Tibial nerve (tissue), 4 donors: ENCODE measurements at places on chromosomes 5 and 9. TPM values are rescaled to one million over a fixed set of nuclear protein-coding genes. Genes with fewer than 3 reads are reported as not detected.

The DBH gene
- 0.22 TPM for total RNA-seq

The SPATA31D4 gene
- not detected for total RNA-seq

DNA sequence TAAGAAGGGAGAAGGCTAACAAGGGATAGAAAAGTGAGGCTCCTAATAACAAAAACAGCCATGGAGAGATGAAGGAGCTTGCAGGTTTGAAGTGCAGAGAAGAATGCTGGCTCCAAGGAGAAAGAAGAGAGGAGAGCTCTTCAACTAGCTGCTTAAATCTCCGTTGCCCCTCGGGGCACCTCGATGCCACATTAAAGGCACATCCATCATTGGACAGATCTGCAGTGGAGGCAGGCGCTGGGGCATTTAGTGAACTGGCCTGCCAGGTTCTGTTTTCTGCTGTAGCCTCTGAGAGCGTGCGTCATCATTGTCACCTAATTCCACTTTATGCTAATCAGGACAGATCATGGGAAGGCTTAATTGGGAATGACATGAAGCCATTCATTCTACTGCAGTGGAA lies 1426.2 kb upstream of the WWC1 start:
- no peak for DNase-seq

- no peak for DNase-seq
These were observed 97.0 kb upstream of the TARS1 start for GRCh38 chr5:33343676-33344327.

The CATSPER3 gene
- 0.90 TPM for total RNA-seq

DNA sequence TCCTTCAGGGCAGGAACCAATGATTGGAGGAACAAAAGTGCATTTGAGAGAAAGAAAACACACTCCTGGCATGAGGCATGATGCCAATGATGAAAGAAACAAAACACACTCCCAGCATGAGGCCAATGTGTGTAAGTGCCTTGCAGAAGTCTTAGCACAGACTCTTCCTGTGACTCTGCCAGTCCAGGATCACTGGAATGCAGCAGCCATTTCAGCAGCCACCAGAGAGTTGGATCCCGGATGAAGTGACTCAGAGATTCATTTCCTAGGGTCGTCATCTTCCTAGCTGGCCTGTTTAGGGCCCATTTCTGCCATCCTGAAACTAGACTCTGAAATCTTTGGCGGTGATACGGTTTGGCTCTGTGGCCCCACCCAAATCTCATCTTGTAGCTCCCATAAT lies 212.5 kb downstream of the CFAP90 start:
- DNase-seq: no peak

GRCh38 chr5:26282190-26282589 lies 756.2 kb downstream of the CDH9 start:
- DNase-seq: no peak

DNA sequence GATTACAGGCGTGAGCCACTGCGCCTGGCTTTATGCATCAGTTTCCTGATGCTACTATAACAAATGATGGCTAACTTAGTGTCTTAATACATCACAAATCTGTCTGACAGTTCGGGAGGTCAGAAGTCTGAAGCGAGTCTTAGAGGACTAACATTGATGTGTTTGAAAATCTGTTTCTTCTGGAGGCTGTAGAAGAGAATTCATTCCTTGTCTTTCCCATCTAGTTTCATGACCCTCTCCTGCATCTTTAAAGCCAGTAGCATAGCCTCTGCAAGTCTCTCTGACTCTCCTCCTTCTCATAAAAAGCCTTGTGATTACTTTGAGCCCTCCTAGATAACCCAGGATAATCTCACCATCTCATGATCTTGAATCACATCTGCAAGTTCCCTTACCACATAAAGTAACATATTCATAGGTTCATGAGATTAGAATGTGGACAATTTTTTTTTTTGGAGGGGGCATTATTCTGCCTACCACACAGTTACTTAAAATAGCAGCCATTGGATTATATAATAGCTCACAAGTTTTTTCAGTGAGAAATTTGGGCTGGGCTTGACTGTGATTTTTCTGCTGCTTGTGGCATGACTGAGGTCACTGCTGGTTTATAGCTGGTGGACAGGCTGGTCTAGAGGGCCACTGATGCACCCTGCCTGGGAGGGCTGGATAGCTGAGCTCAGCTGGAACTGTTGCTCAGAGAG lies 134.8 kb downstream of the FBXL7 start:
- DNase-seq: no peak

- no peak for DNase-seq
These were observed 65.5 kb upstream of the SMIM32 start for GRCh38 chr5:136258463-136258862.

DNA sequence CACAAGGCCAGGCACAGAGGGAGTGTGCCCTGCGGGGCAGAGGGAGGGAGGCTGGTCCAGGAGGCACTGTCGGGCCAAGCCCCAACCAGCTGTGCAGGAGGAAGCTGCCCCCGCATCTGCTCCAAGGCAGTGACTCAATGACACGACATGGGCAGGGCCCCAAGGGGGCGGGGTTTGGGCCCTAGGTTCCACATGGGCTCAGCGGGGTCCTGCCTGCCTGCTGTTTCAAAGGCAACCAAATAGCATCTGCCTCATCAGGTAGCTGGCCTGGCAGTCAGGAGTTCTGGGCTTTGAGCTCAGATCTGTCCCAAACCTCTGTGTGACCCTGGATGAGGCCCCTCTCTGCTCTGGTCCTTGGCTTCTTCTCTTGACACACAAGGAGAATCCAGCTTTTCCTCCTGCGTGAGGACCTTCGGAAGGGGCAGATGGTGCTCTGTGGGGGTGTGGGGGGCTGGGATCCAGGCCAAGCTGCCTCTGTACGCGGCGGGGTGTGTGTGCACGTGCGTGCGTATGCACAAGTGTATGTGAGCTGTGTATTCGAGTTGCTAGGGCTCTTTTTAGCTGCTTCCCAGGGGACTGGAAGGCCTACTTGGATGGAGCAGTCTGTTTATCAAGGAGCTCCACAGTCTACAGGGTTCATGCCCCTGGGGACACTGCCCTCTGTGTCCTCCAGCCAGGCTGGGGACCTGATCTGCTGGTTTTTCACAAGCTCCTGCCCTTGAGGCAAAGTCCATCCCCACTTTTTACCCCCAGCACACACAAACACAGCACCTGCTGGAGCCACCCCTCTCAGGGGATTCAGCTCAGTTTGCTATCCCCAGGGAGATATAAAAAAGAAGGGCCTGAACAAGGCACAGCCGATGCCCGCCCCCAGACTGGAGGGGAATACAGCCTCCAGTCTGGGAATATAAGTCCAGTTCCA lies 138.9 kb downstream of the RGS3 start:
- peak; percentile 47 for DNase-seq

DNA sequence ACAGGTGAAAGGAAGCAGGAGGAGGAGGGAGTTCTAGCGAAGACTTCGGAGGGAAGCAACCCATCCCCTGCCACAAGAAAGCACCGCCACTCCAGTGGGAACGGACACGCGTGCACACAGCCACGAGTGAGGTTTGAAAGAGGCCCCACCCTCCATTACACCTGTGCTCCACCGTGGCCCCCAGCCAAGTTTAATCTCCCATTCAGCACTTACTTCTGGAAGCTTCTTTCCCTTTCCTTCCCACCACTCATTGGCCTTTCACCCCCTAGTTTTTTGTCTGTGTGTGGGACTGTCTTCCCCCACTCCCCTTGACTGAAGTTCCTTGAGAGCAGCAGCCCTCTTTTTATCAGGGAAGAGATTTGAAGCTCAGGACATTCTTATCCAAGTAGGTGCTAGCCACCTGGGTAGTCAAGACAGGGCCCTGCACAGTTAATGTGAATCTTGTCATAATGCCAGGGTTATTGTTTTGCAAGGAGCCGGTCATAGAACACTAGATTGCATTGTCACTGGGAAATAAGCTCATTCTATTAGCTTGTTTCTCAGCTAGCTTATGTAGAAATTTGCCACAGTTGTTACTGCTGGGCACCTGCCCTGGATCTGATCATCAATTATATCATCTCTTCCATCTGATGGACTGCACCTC lies 256.0 kb downstream of the DOCK8 start:
- DNase-seq: no peak

- peak; percentile 82 for DNase-seq
These were observed 13.0 kb downstream of the CXXC5 start for GRCh38 chr5:139660923-139661814.

GRCh38 chr9:113154471-113154870 lies 3.7 kb downstream of the SLC31A2 start:
- no peak for DNase-seq

The SPINK13 gene
- total RNA-seq: 1.0 TPM

DNA sequence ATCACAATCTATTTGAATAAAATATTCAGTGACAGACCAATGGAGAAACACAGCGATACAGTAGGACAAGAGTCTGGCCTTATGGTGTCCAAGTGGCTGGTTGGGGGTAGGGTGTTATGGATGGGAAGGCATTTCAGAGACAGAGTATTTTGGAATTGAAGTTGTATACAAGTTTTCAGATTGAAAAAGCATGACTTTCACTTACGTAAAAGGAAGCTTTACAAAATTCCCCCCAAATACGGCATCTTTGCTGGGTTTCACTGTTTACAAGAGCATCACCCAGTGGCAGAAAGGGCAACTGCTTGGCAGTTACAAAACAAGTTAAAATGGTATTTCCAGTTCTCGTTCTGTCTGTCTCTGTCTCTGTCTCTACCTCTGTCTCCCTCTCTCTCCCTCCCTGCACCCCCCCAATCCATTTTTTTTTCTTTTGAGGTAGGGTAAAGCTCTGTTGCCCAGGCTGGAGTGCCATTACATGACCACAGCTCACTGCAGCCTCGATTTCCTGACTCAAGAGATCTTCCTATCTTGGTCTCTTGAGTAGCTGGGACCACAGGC lies 86.2 kb downstream of the PTPN3 start:
- peak; percentile 10 for DNase-seq

DNA sequence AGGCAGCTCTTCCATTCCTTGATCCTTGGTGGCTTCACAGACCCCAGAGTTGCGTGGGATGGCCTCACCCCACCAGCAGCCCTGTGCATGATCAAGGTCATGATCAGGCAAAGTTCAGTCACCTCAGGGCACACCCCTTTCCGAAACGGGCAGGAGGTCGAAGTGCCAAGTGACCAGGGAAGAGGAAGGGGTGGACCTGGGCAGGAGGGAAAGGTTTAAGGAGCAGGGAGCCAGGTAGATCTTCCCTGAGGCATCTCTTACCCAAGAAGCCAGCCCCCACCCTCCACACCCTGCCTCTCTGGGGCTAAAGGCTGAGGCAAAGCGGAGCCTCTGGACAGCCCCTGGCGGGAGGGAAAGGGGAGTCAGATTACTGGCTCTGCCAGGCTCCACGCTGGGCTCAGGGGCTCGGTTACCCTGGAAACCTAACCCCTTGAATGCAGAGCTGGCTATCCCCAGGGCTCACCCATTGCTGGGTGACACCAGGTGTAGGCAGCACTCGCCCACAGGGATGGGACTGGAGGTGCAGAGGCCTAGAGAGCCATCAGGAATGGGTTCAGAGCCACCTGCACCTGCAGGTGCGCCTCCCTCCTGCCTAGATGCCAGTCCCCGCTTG lies 3.6 kb downstream of the MGAT4B start:
- DNase-seq: no peak

- no peak for DNase-seq
These were observed 484.6 kb downstream of the ZNF608 start for GRCh38 chr5:124261848-124262247.

DNA sequence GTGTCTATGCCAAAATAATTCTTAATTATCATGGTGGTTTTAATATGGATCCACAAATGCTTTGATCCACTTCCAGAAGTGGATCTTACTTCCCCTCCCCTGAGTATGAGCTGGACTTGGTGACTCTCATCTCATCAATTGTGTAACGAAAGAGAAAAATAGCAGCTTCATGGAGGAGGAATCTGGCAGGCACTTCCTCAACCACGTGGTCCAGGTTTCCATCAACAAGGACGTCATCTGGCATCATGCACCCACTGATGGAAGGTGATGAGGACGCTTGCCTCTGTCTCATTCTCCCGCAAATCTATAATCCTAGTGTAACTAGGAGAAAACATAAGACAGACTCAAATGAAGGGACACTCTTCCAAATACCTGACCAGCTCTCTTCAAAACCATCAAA lies 54.6 kb upstream of the S1PR3 start:
- DNase-seq: peak; percentile 83

- DNase-seq: no peak
These were observed 495.7 kb downstream of the TLE1 start for GRCh38 chr9:81193362-81194339.

The PDCD1LG2 gene
- total RNA-seq: 0.44 TPM

DNA sequence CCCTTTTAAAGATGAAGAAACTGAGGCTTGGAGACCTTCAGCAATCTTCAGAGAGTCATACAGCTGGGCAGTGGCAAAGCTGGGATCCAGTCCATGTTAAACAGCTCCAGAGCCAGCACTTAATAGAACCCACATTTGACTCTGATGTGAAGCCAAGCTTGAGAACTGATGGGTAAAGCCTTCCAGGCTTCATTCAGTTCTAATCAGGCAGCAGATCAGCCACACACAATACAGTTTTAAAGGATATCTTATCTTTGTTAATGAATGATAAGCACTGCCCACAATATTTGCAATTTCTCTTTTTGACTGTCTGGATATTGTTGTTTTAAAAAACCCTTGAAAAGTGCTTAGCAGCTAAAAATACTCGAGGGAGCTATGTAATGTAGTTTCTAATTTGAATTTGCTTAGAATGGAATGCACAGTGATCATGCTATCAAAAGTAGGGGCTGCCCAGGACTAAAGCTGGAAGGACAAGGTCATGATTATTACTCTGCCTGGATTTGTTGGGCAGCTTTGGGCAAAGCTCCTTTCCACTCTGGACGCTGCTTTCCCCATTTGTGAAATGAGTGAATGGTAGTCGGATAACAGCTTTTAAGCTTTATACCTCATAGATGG lies 31.3 kb upstream of the HTR4 start:
- DNase-seq: no peak
